ENCODE measurements at places on chromosomes 7 and 10. TPM values are rescaled to one million over a fixed set of nuclear protein-coding genes. Genes with fewer than 3 reads are reported as not detected.
A peak's percentile ranks its signal among the peaks of the same experiment; 100 is the strongest.

GRCh38 chr10:125455431-125455830 lies 227.5 kb downstream of the TEX36 start:
- no peak overlapping the region for H3K27ac ChIP-seq
- no peaks in the 10 kb centered on the region for H3K4me1 ChIP-seq
- no peak for DNase-seq
- H3K4me3 ChIP-seq = no peak overlapping the region
- H3K36me3 ChIP-seq = no peaks in the 10 kb centered on the region
- no peaks in the 10 kb centered on the region for H3K27me3 ChIP-seq

- H3K27me3 ChIP-seq = no peaks in the 10 kb centered on the region
- H3K27ac ChIP-seq = no peak overlapping the region
- H3K4me3 ChIP-seq = no peak overlapping the region
These were observed 63.0 kb downstream of the HOXA1 start for GRCh38 chr7:27032839-27033238.

DNA sequence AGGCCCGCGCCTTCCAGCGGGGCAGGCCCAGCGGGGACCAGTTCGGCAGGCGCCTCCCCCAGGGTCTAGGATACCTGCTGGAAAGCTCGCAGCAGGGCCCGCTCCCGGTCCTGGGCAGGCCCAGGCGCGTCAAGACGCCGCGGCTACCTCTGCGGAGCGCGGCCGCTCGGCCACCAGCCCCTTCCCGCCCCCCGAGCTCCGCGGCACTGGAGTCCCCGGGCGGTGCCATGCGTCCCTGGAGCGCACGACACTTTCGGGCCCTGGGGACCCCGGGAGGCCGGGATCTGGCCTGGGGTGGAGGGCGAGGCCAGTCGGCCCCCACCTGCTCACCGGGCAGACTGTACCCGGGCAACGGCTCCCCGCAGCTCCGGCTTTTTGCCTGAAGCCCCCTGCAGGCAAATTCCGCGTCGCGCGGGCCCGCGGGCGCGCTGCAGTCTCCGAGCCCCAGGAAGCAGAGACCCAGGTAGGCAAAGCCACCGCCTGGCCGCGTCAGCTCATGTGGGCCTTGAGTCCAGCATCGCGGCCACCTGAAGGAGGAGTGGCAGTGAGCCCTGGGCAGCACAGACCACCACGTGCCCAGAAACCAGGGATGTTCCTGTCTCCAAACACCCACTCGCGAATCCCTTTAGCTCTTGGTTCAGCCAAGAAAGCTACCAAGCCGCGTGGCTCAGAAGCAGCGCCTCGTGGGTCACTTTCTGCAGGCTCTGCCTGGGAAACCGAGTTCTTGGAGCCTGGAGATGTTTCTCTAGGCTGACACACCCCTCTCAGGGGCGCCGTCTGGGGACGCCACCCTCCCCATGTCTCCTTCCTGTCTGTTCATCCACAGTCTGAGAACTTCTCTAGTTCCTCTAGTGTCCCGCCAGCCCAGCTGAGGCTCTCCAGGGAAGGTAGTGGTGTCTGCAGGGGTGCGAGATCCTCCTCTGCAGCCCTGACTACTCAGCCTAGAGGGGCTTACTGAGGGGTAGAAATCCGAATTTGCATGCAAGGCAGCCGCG lies 46.1 kb upstream of the APBB1IP start:
- H3K4me1 ChIP-seq = peaks cover 2% of the 10 kb centered on the region
- no peak for DNase-seq
- H3K4me3 ChIP-seq = no peak overlapping the region
- H3K27me3 ChIP-seq = peaks cover 24% of the 10 kb centered on the region
- H3K36me3 ChIP-seq = peaks cover 2% of the 10 kb centered on the region

- no peaks in the 10 kb centered on the region for H3K36me3 ChIP-seq
- no peaks in the 10 kb centered on the region for H3K4me1 ChIP-seq
- no peak overlapping the region for H3K4me3 ChIP-seq
- H3K27me3 ChIP-seq = no peaks in the 10 kb centered on the region
- H3K27ac ChIP-seq = no peak overlapping the region
- DNase-seq = no peak
These were observed 98.0 kb downstream of the KCND2 start for GRCh38 chr7:120370954-120371353.

DNA sequence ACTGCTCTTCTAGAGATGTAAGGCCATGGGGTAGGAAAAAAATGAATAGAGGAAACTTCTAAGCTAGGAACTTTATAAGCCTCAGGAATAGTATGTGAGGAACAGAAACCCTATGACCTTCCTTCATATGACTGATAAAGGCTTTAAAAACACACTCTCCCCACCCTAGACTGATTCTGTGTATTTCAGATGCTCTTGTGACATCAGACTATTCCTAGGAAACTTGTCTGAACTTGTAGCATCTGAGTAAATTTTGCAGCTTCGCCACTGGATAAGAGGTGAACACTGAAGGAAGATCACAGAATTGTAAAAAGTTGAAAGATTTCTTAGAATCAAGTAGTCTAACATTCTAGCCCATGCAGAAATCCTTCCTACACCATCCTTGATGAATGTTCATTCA lies 31.0 kb upstream of the CBLL1 start:
- no peak for DNase-seq
- H3K27ac ChIP-seq = no peak overlapping the region
- H3K27me3 ChIP-seq = no peaks in the 10 kb centered on the region
- H3K4me3 ChIP-seq = no peak overlapping the region
- H3K36me3 ChIP-seq = peaks cover 37% of the 10 kb centered on the region
- H3K4me1 ChIP-seq = no peaks in the 10 kb centered on the region

- DNase-seq = no peak
- H3K27ac ChIP-seq = peak overlapping the region; percentile 54
- H3K36me3 ChIP-seq = no peaks in the 10 kb centered on the region
- H3K4me1 ChIP-seq = peaks cover 21% of the 10 kb centered on the region
- H3K27me3 ChIP-seq = peaks cover 4% of the 10 kb centered on the region
These were observed 132.4 kb upstream of the PALS2 start for GRCh38 chr7:24440892-24441291.

DNA sequence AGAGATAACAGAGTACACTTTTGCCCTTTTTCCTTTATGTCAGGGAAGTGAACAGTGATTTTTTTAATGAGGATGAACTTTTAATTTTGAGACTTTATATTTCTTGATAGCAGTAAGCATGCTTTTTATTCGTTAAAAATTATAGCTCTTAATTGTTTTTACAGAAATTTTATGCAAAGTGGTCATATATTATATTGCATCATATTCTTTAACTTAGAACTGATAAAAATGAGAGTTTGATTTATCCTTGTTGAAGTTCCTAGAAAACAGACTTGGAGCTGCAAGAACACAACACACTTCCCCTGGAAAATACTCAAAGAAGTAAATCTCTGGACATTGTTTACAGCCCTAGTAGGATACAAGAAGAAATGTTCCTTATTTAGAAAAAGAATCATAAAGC lies 21.2 kb upstream of the MINDY3 start:
- H3K27ac ChIP-seq = no peak overlapping the region
- no peaks in the 10 kb centered on the region for H3K4me1 ChIP-seq
- H3K4me3 ChIP-seq = no peak overlapping the region
- H3K36me3 ChIP-seq = no peaks in the 10 kb centered on the region
- DNase-seq = no peak

- no peaks in the 10 kb centered on the region for H3K36me3 ChIP-seq
- H3K27ac ChIP-seq = no peak overlapping the region
- DNase-seq = no peak
- no peaks in the 10 kb centered on the region for H3K4me1 ChIP-seq
These were observed 127.5 kb downstream of the CRPPA start for GRCh38 chr7:16293669-16294425.

DNA sequence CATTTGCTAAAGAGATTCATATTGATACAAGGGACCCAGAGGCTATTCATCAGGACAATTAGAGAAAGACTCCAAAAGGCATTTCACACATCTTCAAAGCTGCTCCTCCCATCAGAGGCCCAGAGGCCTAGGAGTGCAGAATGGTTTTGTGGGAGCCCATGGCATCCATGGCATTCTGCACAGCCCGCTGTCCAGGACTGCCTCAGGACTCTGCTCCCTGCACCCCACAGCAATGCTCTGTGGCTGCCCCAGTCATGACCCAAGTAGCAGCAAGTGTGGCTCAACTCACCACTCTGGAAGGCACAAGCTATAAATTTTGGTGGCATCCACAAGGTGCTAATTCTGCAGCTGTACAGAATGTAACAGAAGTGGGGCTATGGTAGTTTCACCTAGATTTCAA lies 38.5 kb downstream of the ZNF438 start:
- H3K27ac ChIP-seq = no peak overlapping the region
- DNase-seq = no peak
- H3K36me3 ChIP-seq = peaks cover 39% of the 10 kb centered on the region
- peaks cover 14% of the 10 kb centered on the region for H3K4me1 ChIP-seq

DNA sequence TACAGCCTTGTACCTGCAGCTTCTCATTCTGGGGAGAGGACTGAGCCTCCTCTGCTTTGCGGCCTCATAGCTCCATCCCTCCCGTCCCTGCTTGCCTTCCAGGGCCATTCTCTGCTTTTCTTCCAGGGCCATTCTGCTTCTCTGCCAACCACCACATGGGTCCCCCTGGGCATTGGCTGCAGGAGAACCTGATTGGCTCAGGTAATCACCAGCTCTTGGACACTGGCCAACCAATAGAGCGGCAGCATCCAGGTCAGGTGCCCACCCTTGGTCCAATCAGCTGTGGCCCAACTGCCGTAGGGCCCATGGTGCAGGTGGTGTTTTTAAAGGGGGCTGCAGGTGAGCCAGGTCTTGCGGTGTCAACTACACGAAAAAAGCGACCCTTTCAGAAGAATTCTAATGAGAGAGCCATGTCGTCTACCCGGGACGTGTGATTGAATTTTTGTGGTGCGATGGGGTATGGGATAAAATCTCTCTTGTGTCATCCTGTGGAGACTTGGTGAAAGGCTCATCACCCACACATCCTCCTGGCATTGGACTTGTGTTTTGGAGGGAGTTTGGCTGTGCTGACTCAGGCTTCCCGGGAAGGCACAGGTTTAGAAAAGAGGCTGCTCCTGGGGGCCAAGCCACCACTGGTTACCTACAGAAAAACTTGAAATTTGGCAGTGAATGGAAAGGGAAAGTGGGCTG lies 46.0 kb upstream of the PODXL start:
- H3K27me3 ChIP-seq = peaks cover 40% of the 10 kb centered on the region
- peaks cover 8% of the 10 kb centered on the region for H3K4me1 ChIP-seq
- no peak overlapping the region for H3K4me3 ChIP-seq
- DNase-seq = no peak
- H3K27ac ChIP-seq = no peak overlapping the region

GRCh38 chr7:20275637-20276036 lies 55.1 kb upstream of the ITGB8 start:
- DNase-seq = no peak
- no peaks in the 10 kb centered on the region for H3K27me3 ChIP-seq
- H3K27ac ChIP-seq = no peak overlapping the region
- no peak overlapping the region for H3K4me3 ChIP-seq
- peaks cover 3% of the 10 kb centered on the region for H3K4me1 ChIP-seq

GRCh38 chr10:69453795-69454194 lies 2.5 kb downstream of the TSPAN15 start:
- H3K4me1 ChIP-seq = peaks cover 18% of the 10 kb centered on the region
- H3K27me3 ChIP-seq = peaks cover 13% of the 10 kb centered on the region
- no peak overlapping the region for H3K27ac ChIP-seq
- no peak overlapping the region for H3K4me3 ChIP-seq
- no peaks in the 10 kb centered on the region for H3K36me3 ChIP-seq

- no peaks in the 10 kb centered on the region for H3K36me3 ChIP-seq
- H3K27me3 ChIP-seq = no peaks in the 10 kb centered on the region
- no peak for DNase-seq
- H3K27ac ChIP-seq = no peak overlapping the region
- no peak overlapping the region for H3K4me3 ChIP-seq
These were observed 70.9 kb upstream of the CTBP2 start for GRCh38 chr10:125231116-125231812.

- no peak overlapping the region for H3K4me3 ChIP-seq
- peaks cover 9% of the 10 kb centered on the region for H3K27me3 ChIP-seq
- H3K27ac ChIP-seq = no peak overlapping the region
These were observed 134.1 kb downstream of the ADCY1 start for GRCh38 chr7:45708046-45708950.

- H3K27me3 ChIP-seq = peaks cover 5% of the 10 kb centered on the region
- no peaks in the 10 kb centered on the region for H3K4me1 ChIP-seq
- no peak overlapping the region for H3K4me3 ChIP-seq
These were observed 223.8 kb upstream of the CCDC6 start for GRCh38 chr10:60130130-60130579.

DNA sequence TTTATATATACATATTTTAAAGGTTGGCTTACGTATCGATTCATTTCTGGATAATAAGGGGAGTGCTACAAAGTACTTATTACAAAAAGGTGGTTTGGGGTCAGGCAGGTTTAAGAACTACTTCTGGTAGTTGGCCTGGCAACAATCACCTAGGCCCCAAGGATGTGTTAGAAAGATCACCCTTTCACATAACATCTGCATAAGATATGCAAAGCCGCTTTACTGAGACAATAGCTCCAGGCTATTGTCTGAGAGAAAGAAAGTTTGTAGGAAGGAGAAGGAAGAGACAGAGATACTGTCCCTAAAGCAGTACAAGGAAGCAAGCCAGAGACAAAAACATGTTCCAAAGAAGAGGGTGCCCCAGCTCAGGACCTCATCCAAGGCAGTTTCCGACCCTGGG lies 6.2 kb downstream of the PAXIP1 start:
- peaks cover 39% of the 10 kb centered on the region for H3K36me3 ChIP-seq
- no peak overlapping the region for H3K27ac ChIP-seq
- no peaks in the 10 kb centered on the region for H3K27me3 ChIP-seq
- DNase-seq = no peak

- no peak overlapping the region for H3K27ac ChIP-seq
- no peaks in the 10 kb centered on the region for H3K36me3 ChIP-seq
- peaks cover 65% of the 10 kb centered on the region for H3K27me3 ChIP-seq
- H3K4me3 ChIP-seq = no peak overlapping the region
- no peak for DNase-seq
These were observed 19.5 kb upstream of the PTF1A start for GRCh38 chr10:23172429-23173213.

DNA sequence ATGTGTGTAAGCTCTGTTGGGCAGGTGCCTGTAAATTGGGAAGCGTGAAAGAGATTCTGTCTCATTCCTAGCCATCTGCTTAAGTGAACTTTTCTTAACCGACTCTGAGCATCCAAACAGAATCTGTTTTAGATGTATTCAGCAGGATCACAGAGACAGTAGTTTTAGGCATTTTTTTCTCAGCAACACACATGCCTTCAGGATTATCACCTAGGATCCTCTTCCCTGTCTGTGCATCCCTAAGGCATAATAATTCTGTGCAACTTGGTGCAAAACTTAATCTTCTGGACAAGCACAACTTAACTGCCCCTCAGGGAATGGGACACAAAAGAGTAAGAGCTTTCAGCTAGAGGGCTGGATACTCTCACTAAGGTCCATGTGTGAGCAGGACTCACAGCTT lies 284.8 kb downstream of the C7orf25 start:
- no peak overlapping the region for H3K4me3 ChIP-seq
- H3K27ac ChIP-seq = no peak overlapping the region
- H3K36me3 ChIP-seq = no peaks in the 10 kb centered on the region
- H3K4me1 ChIP-seq = no peaks in the 10 kb centered on the region

STEAP1 gene
- not detected for total RNA-seq

GLRX3 gene
- total RNA-seq = 89.7 TPM

NODAL gene
- total RNA-seq = not detected

DIP2C gene
- 0.99 TPM for total RNA-seq

GPR85 gene
- not detected for total RNA-seq

SFMBT2 gene
- total RNA-seq = 49.5 TPM

LRRC18 gene
- total RNA-seq = not detected

NEUROD6 gene
- total RNA-seq = not detected

UNC5B gene
- not detected for total RNA-seq

PURB gene
- total RNA-seq = 33.4 TPM

SFTPD gene
- total RNA-seq = not detected

SPDYE9 gene
- total RNA-seq = not detected

OR2A14 gene
- total RNA-seq = not detected

GLI3 gene
- 0.15 TPM for total RNA-seq

AMPH gene
- total RNA-seq = not detected

EPHA1 gene
- total RNA-seq = 1.6 TPM
